Activated naive CD8-positive, alpha-beta T cell treated with anti-CD3 and anti-CD28 coated beads, Interleukin-2, amount 50 U/mL, for 16 hours (primary cell): ENCODE measurements at places on chromosomes 4 and X.

GRCh38 chr4:4260185-4260751 is 12.2 kb upstream of the TMEM128 start:
- DNase-seq = no peak

- no peak for DNase-seq
Measured at GRCh38 chrX:26511589-26512363, 295.8 kb downstream of the MAGEB5 start.

- DNase-seq = no peak
Measured at GRCh38 chr4:39326468-39326977, 39.6 kb downstream of the RFC1 start.

GRCh38 chr4:173489514-173489913 is 40.5 kb downstream of the HAND2 start:
- DNase-seq = no peak

- no peak for DNase-seq
Measured at GRCh38 chr4:180900781-180901180, 1342.4 kb upstream of the TENM3 start.

GRCh38 chr4:168615294-168616065 is 118.6 kb downstream of the PALLD start:
- DNase-seq = no peak

GRCh38 chr4:181162676-181163075 is 1080.5 kb upstream of the TENM3 start:
- DNase-seq = no peak

GRCh38 chr4:121339307-121339706 is 41.5 kb downstream of the QRFPR start:
- no peak for DNase-seq

GRCh38 chr4:24915121-24915922 is 2.5 kb upstream of the CCDC149 start:
- DNase-seq = no peak

GRCh38 chr4:860561-860960 is 34.6 kb upstream of the CPLX1 start:
- DNase-seq = no peak

DNA sequence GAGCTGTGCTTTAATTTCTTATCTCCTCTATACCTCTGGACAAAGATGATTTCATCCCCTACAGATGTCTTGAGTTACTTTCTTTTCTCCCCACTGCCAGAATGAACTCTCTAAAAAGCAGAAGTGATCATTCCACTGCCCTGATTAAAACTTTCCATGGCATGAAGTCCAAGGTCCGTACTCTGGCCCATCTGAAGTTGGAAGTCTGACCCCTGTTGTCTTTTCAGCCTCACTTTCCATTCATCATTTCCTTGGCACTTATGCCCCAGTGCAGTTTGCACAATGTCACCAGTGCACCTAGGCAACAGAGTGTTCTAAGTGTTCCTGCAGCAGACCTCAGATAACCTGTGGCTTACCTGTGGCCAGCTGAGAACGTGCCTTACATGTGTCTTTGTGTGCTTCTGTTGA is 242.4 kb downstream of the FRAS1 start:
- no peak for DNase-seq

- no peak for DNase-seq
Measured at GRCh38 chr4:150164956-150165629, 86.8 kb downstream of the DCLK2 start.

- no peak for DNase-seq
Measured at GRCh38 chr4:141971869-141972268, 335.5 kb downstream of the IL15 start.

DNA sequence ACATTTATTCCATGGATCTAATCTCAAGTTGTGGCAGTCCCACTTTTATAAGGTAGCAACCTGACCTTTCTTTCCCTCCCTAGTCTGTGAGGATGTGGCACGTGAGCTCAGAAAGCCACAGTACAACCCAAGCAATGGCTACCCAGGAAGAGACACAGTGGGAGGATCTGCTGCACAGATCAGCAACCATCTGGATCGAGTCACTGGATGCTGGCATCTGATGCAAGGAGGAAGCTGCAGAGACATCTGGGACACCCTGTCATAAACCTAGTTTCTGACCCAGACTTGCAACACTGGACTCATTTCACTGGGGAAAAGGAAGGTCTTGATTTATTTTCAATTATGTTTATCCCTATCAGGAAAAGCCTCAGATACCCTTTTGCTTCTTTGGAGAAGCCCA is 327.1 kb downstream of the PAPSS1 start:
- DNase-seq = no peak

- no peak for DNase-seq
Measured at GRCh38 chr4:149062997-149063396, 620.8 kb upstream of the NR3C2 start.

- DNase-seq = no peak
Measured at GRCh38 chr4:167885872-167886271, 206.5 kb upstream of the ANXA10 start.

GRCh38 chr4:177308847-177309521 is 690 bp upstream of the NEIL3 start:
- DNase-seq = no peak

- DNase-seq = no peak
Measured at GRCh38 chr4:149056615-149057014, 614.4 kb upstream of the NR3C2 start.

- no peak for DNase-seq
Measured at GRCh38 chr4:122633211-122633610, 12.3 kb upstream of the IL21 start.

DNA sequence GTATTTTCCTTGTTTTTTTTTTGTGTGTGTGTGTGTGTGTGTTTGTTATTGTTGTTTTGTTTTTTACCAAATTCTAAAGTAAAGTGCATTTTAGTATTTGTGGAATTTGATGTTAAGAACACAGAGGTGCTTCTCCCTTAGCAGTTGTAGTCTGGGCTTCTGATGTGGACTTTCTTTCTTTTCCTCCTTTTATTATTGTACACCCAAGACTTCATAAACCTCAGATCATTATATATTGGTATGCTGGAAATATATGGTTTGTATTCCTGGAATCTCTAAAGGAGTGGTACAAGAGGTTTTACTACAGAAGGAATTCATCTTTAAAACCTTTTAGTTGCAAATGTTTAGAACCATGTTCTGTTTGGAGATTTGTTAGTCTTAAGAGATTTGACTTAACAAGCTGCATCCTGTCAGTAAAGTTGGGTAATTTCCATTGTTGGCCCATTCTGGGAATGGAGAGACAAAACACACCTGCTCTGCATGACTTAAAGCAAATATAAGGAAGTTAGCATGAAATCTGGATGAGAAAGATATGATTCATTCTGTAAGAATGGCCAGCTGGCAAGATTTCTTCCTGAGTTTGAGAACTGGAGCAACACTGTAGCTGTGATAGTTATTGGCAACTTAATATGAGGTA is 64.0 kb downstream of the SMAD1 start:
- no peak for DNase-seq

DNA sequence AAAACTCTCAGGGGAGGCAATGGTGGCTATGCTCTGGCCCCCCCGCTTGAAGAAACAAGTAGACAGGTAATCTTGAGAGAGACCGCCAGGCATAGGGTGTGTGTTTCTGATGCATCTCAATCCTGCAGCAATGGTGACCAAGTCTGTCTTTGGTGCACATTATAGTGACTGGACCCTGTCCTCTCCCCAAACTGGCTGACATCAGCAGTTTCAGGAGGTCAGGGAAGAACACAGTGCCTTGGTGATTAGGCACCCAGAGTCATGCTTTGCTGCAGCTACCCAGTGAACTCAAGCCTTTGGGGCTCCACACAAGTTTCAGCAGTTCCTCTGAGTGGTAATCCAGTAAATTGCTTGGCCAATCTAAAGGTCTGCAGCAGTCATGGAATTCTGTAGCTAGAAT is 318.3 kb downstream of the SPIN4 start:
- no peak for DNase-seq

- no peak for DNase-seq
Measured at GRCh38 chrX:47530049-47530448, 31.0 kb upstream of the ARAF start.

- DNase-seq = no peak
Measured at GRCh38 chrX:47191806-47192401, 1.7 kb upstream of the UBA1 start.

DNA sequence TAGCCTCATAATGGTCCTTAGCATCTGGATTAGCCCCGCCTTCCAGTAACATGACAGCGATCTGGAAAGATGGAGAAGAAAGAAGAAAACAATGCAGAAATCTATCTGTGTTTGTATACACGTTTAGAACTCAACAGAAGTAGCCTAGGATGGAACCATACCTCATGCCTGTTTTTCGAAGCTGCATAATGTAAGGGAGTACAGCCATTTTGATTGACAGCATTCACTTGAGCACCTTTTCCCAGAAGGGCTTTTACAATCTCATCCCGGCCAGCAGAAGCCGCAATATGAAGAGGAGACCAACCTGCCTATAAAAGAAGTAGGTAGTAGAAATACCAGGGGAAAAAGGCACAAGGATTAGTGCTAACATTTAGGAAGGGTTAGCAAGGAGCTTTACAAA is 3.5 kb downstream of the PSMD10 start:
- DNase-seq = no peak

DNA sequence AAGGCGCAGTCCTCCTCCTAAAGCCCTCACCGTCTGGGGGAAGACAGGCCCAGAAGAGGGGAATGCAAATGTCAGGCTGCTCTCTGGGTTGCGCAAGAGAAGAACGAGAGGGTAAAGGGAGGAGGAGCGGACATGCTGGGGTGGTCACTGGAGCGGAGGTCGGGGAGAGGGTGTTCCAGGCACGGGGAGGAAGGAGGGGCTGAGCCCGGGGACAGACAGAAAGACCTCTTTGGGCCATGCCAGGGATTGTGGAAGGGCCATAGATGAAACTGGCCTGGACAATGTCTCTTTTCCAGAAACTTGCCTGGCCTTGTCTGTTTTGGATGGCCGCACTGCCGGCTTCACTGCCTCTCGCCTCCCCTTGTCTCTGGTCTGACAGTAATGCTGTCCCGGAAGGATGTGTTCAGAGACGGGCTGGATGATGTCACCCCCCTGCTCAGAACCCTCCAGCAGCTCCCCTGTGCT is 121.0 kb downstream of the SORCS2 start:
- DNase-seq = no peak

DNA sequence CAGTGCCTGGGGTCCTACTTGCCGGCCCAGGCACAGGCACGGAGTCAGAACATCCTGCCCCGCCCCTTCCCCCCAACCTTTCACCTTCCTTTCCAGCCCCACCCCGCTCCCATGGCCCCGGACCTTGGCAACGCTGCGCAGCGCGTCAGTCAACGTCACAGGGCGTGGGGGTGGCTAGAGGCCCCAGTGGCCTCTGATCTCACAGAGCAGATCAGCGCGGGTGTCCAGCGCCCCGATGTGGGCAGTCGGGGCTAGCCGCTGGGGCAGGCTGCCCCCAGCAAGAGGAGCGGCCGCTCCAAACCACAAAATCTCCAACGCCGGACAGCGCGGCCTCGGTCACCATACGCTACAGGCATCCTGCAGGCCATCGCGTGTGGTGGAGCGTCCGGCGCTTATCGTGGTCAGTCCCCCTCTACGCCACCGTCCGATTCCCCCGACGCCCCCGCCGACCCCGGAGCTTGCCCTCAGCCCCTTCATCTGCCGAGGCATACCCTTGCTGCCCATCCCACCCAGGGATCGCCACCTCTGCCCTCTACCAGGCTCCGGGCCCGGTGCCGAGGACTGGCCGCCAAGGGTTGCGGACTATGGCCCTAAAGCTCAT is 69.6 kb upstream of the APOOL start:
- no peak for DNase-seq

- DNase-seq = no peak
Measured at GRCh38 chr4:4884611-4885010, 25.1 kb downstream of the MSX1 start.

DNA sequence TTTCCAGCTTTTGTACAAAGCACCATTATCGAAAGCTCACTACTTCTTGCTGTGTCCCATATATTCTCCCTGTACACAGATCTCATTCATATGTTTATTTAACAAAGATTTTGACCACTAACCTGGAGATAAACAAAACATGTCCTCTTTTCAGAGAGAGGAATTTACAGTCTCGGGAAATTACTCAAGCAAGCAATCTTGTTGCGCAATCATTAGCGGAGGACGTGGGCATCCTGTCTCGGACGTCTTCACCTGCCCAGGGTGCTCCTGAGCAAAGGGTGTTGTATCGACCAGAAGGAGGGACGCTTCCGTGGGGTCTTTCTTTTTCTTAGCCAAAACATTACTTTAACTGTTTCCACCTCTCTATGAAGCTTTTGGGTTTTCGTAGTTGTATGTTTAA is 66.5 kb upstream of the CLCN4 start:
- DNase-seq = no peak

DNA sequence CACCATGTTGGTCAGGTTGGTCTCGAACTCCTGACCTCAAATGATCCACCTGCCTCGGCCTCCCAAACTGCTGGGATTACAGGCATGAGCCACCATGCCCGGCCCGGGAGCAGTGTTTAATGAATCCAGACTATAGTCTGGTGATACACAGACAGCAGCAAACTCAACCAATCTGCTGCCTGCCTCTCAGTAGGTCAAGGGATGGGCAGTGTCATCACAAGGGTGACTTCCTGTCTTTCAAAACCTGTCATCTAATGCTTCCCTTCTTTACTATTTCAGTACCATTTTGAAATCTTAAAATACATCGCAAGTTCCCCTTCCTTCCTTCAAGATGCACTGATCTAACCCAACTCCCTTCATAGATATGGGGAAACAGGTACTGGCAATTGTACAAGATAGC is 8.4 kb downstream of the RPL39 start:
- no peak for DNase-seq

DNA sequence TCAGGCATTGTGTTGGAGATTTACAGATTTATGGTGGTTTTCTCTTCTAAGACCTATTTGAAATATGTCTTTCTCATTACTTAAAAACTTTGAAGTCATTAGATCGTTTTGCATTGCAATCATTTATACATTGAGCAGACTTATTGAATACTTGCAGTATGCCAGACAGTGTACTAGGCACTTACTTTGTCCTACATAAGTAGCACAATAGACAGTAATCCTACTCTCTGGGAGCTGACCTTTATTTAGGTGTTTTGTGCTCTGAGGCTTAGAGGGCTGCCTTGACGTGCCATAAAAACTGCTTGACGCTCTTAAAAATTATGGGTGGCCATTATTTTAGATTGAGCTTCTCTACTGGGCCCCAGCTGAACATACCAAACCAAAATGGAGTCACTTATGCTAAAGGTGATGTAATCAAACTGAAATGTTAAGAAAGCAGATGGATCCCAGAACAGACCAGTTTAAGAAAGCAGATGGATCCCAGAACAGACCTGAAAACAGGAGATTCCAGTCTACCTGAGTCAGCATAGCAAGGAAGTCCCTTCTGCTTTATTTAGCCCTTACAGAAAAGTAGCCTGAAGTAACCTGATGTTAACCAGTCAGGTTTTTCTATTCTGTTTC is 42.4 kb downstream of the PTTG2 start:
- no peak for DNase-seq

DNA sequence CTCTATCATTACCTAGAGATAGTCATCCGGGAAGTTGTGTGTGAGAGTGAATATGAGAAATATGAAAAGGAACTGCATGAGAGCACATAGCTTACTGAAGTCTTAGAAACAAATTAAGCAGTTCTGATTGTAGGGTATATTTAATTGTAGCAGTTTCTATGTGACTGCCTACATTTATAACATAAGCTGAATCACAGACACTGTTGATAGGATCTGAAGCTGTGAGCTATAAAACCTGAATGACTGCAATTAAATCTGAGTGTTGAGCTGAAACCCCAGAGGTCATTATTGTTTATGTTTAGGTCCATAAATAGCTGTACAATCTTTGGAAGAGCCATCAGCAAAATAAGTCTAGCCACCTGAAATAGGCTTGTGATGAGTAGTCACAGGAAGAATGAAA is 210.1 kb upstream of the CXCL13 start:
- DNase-seq = no peak
